Thoracic aorta (tissue), 2 donors: ENCODE measurements at places on chromosomes 2 and 18.

GRCh38 chr18:7926526-7926925 is 359.4 kb downstream of the PTPRM start:
- DNase-seq: no peak

- DNase-seq: no peak
Observed at GRCh38 chr2:211748339-211748738, 790.3 kb downstream of the ERBB4 start.

DNA sequence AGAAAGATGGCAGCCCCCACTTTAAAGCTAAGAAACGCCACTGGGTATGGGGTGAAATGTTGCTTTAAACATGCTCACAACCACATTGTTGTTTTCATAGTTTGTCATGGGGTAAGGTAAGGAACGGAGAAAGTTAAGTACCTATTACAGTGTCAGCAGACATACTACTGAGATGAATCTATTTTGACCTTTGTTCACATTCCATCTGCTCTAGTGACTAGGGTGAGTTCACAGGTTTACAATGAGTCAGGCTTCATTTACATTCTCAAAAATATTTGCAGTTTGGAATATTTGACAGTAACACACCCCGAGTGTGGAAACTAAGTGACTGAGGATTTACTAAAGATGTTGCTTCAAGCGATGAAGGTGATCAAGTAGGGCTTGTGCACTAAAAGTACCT is 428.7 kb upstream of the ACVR2A start:
- no peak for DNase-seq

DNA sequence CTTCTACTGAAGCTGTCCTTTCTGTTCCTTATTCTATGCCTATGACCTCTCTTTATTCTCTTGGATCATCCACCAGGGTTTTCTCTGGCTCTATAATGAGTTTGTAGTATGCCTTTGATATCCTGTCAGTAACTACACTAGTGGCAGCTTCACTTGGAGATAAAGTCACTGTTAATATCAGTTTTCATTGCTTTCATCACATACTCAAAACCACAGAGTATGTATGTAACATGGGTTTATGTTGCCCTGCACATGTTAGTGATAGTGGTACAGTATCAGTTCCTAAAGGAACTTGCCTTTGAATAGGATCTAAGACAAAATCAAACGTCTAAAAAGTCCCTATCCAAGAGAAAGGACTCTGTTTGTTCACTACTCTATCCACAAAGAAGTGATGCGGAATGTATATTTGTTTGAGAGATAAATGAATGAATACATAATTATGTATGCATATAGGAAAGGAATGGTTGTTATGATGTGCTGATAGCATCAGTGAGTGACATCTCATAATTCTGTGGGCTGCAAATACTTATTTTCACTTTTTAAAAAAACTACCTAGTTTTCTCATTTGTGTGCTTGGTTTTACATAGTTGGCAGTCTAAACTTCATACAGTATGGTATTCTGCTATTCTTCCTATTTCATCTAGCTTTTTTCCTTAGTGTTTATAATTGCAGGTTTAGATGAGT is 45.1 kb downstream of the TET3 start:
- no peak for DNase-seq

- no peak for DNase-seq
Observed at GRCh38 chr2:224876522-224876921, 160.4 kb upstream of the CCDC195 start.

- no peak for DNase-seq
Observed at GRCh38 chr2:39919511-39920306, 140.7 kb upstream of the THUMPD2 start.

- no peak for DNase-seq
Observed at GRCh38 chr2:210203558-210203957, 21.7 kb downstream of the ACADL start.

DNA sequence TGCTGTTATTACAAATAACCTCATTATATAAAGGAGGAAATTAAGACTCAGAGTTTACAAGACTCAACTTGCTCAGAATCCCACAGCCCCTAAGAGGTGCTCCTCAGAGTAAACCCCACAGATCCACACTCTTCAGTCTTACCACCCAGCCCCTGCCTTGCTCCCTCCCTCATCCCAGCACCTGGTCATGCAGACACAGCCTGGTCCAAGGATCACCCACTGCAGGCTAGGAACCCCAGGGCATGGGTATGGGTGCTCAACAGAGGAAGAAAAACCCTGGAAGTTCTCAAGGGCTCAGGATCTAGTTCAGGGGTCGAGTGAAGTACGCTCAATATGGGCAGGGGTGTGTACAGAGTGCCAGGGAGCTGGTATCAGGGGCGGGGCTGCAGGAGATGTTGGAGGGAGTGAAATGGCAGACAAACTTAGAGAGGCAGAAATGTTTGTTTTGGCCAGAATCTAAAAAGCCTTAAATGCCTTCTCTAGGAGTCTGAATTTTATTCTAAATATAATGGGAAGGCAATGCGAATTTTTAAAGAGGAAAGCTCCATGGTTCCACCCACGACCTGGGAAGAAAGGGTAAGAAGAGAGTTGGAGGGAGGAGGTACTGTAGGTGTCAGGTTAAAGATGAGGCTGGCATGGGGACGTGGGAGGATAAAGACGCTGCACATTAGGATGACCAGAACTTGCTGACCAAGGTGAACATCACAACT is 79.1 kb upstream of the MGAT4A start:
- DNase-seq: no peak

DNA sequence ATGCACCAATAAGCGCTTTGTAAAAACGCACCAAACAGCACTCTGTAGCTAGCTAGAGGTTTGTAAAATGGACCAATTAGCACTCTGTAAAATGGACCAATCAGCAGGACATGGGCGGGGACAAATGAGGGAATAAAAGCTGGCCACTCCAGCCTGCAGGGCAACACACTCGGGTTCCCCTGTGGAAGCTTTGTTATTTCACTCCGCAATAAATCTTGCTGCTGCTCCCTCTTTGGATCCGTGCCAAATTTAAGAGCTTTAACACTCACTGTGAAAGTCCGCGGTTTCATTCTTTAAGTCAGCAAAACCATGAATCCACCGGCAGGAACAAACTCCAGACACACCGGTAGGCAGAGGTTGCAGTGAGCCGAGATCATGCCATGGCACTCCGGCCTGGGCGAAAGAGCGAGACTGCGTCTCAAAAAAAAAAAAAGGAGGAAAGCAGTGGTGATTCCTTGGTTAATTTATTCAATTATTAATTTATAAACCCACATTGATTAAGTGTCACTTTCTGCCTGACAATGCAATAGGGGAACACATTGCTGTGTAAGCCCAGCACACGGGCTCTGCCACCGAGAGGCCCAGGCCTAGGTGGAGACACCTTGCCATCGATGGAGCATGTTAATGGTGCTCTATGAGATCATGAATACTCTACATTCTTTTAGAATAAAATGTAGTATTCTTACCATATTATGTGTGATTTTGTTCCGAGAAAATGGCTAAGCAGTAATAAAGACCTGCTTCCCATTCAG is 687.6 kb upstream of the HS6ST1 start:
- DNase-seq: no peak

- no peak for DNase-seq
Observed at GRCh38 chr2:8676191-8676920, 5.5 kb upstream of the ID2 start.

DNA sequence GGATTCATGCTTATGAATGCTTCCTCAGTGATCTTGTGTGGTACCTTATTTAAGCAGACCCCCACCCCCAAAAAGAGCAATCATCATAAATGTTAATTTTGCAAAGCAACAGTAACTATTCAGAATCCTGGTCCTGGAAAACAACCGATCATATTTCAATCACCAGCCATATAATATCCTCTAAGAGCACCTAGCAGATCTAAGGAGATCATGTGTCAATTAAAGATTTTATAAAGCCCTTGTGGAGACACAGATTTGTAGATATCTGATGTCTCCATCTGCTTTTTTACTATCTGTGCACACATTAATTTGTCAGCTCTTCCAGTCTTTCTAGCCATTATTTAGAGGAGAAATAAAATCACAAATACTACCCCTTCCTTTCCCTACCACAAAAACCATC is 423.7 kb downstream of the TGIF1 start:
- DNase-seq: no peak

- DNase-seq: no peak
Observed at GRCh38 chr2:151326554-151326953, 30.8 kb upstream of the TNFAIP6 start.

DNA sequence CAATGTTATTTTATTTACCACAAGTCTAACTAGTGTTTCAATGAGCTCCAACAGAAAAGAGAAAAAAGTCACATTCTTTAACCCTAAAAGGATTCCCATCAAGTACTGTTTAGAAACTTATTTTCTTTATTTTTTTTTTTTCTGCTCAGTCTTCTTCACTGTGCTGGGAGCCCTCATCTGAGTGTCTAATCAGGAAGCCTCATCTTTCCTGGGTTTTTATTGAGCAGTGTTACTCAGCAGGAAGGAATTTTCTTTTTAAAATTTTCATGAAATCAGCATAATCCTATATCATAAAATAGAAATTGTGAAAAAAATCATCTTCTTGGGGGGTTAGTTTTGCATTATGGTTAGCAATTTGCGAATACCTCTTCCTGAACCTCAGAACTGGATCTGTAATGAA is 453.8 kb downstream of the CDH2 start:
- DNase-seq: no peak

GRCh38 chr2:133312038-133312729 is 256.1 kb downstream of the NCKAP5 start:
- no peak for DNase-seq
